ENCODE measurements at places on chromosomes 7 and 10.

DNA sequence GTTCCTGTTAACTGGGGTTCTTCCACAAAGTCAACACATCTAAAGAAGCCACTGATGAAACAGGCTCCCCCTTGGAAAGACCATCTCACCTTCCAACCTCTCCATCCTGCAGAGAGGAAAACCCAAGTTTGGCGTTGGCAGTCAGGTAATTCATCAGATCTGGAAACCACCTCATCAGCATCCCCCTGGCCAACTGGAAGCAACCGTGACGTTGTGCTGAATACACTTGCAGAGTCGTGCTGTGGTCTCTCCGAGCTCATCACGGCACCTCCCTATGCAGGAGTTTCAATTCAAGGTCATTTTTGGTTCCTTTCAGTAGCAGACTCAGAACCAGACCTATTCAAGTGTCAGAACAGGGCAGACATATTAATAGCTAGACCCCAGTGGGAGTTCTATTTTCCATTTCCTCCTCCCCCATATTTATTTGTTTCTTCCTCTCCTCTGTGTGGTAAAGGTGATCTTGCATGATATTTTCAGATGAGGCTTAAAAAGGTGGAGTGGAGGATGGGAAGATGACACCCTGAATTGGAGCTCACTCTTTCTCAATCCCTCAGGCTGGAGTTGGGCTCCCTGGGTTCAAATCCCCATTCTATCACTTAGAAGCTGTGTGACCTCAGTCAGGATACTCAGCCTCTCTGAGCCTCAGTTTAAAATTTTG is 149.1 kb upstream of the ADO start:
- no peaks in the 10 kb centered on the region for H3K4me1 ChIP-seq
- no peaks in the 10 kb centered on the region for H3K36me3 ChIP-seq
- no peak overlapping the region for H3K27ac ChIP-seq

- no peaks in the 10 kb centered on the region for H3K36me3 ChIP-seq
- H3K27ac ChIP-seq: no peak overlapping the region
- no peak overlapping the region for H3K4me3 ChIP-seq
- no peaks in the 10 kb centered on the region for H3K27me3 ChIP-seq
These were observed 83.1 kb upstream of the EGR2 start for GRCh38 chr10:62899311-62899710.

DNA sequence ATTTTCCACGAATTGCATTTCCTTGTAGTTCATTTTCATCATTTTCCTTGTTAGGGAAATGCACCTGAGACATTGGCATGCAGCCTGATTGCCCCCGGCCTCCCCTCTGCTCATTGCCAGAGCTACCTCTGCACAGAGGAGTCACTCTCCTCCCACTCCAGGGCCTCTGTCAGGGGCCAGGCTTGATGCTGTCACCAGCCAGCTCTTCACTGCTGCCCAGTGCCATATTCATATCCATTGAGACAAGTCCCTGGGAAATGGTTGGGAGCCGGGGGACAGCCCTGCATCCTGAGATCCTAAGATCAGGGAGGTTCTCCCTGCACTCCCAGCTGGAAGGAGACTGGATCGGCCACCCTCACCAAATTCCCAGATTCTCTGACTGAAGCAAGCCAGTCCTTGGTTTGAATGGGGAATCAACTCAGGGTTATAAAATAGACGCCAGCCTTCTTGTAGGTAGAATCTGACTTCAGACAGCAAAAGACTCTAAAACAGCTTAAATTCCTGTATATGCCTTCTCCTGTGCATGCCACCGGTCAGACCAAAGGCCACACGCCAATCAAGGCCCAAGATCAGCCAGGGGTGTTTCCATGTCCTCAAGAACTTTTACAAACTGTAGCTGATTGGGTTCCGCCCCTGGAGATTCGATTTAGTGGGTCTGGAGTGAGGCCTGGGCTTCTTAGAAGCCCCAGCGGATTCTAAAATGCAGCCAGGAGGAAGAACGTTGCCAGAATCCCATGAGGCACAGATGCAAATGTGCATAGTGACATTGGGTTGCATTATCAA is 86.5 kb downstream of the PARP12 start:
- H3K27ac ChIP-seq: no peak overlapping the region
- H3K27me3 ChIP-seq: no peaks in the 10 kb centered on the region
- H3K36me3 ChIP-seq: no peaks in the 10 kb centered on the region
- no peak overlapping the region for H3K4me3 ChIP-seq
- DNase-seq: no peak
- no peaks in the 10 kb centered on the region for H3K4me1 ChIP-seq

GRCh38 chr7:39838326-39838725 is 111.7 kb upstream of the CDK13 start:
- no peaks in the 10 kb centered on the region for H3K36me3 ChIP-seq
- H3K27ac ChIP-seq: no peak overlapping the region
- H3K27me3 ChIP-seq: peaks cover 12% of the 10 kb centered on the region
- no peaks in the 10 kb centered on the region for H3K4me1 ChIP-seq

DNA sequence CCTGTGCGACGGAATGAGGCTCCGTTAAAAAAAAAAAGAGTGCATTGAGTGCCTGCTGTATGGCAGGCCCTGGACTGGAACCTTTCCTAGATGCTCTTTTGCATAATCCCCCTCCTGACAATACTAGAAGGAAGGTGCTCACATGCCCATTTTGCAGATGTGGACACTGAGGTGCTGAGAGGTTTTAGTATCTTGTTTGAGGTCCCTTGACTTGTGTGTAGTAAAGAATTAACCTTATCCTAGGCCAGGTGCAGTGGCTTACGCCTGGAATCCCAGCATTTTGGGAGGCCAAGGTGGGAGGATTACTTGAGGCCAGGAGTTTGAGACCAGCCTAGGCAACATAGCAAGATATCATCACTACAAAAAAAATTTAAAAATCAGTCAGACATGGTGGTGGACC is 46.6 kb downstream of the TMEM130 start:
- no peak overlapping the region for H3K27ac ChIP-seq
- H3K4me3 ChIP-seq: no peak overlapping the region
- peaks cover 6% of the 10 kb centered on the region for H3K4me1 ChIP-seq
- H3K36me3 ChIP-seq: no peaks in the 10 kb centered on the region
- no peaks in the 10 kb centered on the region for H3K27me3 ChIP-seq
